ENCODE measurements at places on chromosomes 12 and 14.

GRCh38 chr14:69226178-69226577, 33.8 kb upstream of the GALNT16 start:
- no peak for DNase-seq

DNA sequence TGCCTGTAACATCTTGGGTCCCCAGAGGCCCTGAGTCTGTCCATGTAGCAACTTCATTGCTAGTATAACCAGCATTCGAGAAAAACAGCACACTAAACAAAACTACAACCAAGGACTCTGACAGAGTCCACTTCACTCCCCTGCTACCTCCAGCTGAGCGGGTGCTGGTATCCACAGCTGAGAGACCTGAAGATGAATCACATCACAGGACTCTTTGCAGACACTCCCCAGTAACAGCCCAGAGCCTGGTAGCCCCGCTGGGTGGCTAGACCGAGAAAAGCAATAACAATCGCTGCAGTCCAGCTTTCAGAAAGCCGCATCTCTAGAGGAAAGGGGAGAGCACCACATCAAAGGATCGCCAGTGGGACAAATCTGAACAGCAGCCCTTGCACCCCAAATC, 9.0 kb upstream of the IQSEC3 start:
- DNase-seq, result no peak

- DNase-seq, result no peak
Measured at GRCh38 chr14:61519106-61519505, 176.2 kb upstream of the HIF1A start.

- no peak for DNase-seq
Measured at GRCh38 chr12:94898388-94898787, 105.1 kb downstream of the NDUFA12 start.

GRCh38 chr12:116384691-116385485, 107.4 kb upstream of the MED13L start:
- DNase-seq, result peak; percentile 72

DNA sequence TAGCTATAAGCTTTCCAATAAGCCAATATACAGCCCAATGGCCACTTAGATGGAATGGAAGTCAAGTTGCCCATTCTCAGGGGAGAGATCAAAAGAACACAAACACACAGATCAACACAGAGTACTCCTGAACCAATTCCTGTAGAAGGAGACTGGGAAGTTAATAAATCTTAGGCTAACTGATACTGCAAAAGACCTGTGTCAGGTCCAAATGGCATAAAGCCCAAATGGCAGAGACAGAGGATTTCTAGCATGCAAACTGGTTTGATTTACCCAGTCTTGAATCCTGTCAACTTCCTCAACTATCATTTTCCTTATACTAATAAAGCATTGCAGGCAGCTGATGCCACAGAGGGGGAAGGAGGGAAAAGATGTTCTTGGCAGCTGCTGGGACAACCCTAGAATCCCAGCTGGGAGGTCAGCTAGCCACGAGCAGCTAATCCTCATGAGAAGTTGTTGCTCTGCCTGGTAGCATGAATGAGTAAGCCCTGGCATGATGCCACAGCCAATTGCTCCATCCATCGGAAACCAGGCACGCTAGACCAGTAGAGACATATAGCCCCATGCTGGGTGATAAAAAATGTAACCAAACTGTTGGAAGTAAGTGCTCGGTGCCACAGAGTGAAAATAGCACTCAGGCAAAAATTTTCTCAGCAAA, 26.2 kb downstream of the ANG start:
- peak; percentile 89 for DNase-seq

GRCh38 chr12:26233631-26234030, 38.3 kb downstream of the SSPN start:
- no peak for DNase-seq

DNA sequence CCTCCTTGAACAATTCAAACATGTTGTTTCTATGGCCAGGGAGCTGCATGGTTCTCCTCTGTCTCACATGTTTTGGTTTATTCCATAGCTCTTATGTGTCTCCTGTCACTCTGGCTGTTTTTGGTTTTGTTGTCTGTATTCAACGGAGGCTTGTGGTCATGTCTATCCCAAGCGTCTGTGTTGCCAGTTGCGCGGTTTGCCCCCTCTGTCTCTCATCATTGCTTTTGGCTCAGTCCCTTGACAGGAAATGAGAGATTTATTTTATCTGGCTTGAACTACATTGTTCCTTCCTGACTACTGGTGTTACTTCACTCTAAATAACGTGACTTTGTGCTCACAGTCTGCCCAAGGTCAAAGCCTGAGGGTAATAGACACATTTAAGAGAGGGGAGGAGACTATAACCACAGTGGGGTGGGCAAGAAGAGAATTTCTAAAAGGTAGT, 96.4 kb upstream of the SOX5 start:
- DNase-seq, result peak; percentile 0

- no peak for DNase-seq
Measured at GRCh38 chr12:74816398-74817175, 279.0 kb downstream of the ATXN7L3B start.

GRCh38 chr14:72617391-72618031, 276.4 kb downstream of the DPF3 start:
- DNase-seq, result no peak

- no peak for DNase-seq
Measured at GRCh38 chr12:95608252-95609033, 57.2 kb upstream of the USP44 start.

- DNase-seq, result no peak
Measured at GRCh38 chr12:49936925-49937324, 13.6 kb upstream of the AQP2 start.

DNA sequence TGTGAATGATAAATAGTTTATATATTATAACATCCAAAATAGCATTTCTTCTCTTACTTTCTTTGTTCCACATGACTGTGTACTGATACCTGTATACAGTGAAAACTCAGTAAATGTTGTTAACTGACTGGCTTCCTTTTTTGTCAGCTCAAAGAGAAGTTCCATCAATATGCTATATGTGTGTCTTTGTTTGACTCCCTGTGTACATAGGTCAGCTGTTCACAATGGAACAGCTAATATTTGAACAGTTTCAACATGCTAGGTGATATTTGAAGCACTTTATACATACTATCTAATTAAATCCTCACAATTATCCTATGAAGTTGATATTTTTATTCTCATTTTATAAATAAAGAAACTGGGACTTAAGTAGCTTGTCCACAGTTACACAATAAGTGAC, 15.3 kb upstream of the KICS2 start:
- no peak for DNase-seq

- no peak for DNase-seq
Measured at GRCh38 chr14:101458741-101459550, 102.3 kb upstream of the DIO3 start.

DNA sequence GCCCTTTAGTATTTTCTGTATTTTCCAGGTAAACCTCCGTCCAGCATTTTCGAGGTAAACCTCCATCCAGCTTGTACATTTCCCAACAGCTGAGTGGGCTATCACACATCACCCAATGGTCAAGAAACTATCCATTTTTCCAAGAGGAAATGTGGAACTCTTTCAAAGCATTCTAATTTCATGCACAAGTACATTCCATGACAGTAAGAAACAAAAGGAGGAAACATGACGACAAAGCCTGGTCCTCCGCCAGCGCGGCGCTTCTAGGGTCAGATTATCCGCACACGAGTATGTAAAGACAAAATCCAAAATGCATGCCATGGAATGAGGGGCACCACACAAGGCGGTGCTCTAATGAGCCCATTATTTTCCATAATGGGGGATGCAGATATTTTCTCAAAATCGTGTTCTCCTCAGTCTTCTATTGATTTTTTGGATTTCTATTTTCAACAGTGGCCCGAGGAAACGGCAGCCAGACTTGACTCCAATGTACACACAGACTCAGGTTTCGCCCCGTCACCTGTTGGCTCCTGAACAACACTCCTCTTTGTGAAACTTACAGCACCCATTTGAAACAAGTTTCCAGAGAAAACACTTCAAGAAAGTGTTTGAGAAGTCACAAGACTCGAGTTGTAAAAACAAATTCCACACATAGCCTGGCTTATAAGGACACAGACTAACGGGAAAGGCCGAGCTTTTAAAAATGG, 107.4 kb downstream of the PRICKLE1 start:
- DNase-seq, result no peak

DNA sequence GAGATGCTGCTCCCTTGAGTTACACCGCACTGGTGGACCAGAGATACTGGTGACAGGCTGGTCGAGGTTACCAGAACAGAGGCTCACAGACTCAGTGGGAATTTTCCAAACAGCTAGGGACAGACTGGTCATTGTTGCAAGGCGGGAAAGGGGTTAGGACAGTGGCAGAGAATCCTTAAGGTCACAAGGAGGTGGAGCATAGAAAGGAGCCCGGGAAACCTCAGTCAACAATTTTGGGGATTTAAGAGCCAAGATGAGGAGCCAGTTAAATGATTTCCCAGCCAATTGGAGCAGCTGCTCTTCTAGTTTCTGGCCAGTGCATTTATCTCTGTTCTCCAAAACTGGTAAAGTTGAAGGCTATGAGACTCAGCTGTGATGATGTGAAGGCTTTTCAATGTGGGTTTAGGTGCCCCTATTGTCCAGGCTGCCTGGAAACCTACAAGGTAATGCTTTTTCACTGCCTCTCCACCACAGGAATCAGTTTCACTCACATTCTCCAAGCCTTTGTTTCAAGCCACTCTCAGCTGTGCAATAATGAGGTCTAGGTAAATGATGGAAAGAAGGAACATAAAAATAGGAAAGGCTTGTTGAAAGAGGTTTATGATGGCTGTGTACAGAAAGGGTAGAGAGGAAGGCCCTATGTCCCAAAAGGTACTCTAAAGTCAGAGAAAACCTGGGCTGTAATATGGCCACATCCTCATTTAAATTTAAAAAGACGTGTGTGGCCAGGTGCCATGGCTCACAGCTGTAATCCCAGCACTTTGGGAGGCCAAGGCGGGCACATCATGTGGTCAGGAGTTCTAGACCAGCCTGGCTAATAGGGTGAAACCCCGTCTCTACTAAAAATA, 7.0 kb upstream of the TNS2 start:
- no peak for DNase-seq

DNA sequence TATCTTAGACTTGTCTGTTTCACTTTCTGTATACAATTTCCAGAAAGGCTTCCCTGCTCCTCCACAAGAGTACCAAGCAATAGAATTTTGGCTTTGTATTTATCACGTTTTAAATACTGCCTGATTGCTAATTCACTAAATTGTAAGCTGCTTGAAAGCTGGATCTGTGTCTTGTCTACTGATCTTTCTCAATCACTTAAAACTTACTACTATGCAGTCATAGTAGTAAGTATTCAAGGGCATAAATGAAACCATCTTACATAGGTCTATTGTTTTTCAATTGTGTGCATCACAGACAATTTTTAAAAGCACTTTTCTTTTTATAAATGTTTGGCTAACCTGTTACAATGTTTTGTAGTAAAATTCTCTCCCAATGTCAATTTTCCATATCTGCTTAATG, 1.2 kb upstream of the GLIPR1L2 start:
- DNase-seq, result peak; percentile 16

DNA sequence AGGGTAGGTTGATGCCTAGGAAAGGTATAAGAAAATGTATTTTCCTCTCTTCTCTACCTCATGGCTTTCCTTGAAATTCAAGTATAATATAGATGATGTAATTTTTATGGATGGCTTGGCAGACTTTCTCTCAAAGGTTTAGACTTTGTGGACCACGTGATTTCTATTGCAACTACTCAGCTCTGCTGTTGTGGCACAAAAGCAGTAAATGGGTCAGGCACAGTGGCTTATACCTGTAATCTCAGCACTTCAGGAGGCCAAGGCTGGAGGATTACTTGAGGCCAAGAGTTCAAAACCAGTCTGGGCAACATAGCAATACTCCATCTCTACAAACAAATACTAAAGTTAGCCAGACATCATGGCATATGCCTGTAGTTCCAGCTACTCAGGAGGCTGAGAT, 22.0 kb downstream of the SRP54 start:
- DNase-seq, result no peak

DNA sequence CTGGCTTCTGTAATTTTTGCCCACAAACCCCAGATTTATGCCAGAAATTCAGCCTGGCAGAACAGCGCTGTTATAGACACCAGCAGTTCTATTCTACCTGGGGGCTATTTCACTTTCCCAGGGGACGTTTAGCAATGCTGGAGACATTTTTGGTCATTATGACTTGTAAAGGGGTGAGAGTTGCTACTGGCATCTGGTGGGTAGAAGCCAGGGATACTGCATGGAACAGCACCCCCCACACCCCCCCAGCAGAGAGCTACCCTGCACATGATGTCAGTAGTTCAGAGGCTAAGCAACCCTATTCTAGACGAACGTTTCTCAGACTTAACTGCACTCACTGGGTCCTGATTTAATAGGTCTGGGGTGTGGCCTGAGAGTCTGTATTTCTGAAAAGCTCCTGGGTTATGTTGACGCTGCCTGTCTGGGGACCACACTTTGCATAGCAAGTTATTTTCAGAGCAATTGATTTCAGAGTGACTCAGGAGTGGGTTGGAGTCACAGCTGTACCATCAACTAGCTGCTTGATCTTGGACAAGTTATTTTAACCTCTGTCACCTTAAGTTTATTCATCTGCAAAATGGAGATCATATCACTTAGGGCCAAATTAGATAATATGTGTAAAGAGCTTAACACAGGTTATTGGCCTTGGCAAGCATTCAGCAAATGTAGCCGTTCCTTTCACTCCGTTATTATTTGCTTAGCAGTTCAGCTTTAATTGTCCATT, 48.5 kb downstream of the CHST11 start:
- DNase-seq, result no peak

DNA sequence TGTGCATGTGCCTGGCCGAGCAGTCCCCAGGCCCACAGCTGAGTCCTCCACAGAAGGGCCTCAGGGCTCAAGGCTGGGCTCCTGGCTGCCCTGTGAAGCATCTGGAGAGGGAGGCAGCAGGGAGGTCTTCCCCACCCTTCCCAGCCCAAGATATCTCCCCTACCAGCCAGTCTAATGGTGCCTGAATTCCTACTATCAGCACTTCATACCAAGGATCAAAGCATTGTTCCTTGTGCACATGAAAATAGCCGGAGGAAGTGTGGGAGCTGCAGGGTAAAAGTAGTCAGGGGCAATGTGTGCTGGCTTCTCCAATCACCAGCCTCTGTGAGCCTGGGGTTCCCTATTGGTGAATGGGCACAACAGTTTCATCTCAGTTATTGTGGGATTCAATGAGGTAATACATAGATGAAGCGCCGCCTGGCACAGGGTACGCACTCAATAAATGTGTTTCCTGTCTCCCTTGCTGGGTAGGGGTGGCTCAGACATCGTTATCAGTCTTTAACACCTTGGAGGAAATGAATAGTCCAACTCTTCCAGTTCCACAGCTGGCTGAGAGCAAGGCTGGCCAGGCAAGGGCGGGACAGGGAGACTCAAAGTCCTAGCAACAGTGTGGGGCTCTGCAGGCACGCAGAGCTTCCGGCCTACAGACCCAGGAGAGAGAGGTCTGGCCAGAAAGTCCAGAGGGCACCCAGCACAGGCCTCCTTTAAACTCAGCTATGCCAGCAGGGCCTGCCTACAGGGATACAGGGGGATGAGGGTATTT, 39.1 kb upstream of the PNMA1 start:
- peak; percentile 19 for DNase-seq

DNA sequence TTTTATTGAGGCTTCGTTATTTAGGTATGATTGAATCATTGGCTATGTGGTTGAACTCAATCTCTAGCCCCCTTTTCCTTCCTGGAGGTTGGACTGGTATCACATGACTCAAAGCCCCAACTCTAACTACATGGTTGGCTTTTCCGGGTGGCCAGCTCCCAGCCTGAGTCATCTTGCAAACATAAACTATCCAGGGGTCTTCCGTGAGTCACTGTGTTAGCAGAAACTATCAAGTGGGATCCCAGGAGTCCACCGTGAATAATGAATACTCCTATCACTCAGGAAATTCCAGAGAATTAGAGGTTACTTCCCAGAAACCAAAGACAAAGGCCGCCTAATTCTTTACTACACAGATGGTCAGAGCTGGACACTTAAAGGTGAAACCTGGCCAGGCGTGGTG, 19.7 kb upstream of the PLEKHD1 start:
- DNase-seq, result no peak

- no peak for DNase-seq
Measured at GRCh38 chr12:62658910-62659309, 192.3 kb downstream of the MON2 start.

All from inflammatory macrophage treated with lipopolysaccharide for 4 hours (primary cell).